ENCODE measurements at places on chromosomes 7 and 10.

DNA sequence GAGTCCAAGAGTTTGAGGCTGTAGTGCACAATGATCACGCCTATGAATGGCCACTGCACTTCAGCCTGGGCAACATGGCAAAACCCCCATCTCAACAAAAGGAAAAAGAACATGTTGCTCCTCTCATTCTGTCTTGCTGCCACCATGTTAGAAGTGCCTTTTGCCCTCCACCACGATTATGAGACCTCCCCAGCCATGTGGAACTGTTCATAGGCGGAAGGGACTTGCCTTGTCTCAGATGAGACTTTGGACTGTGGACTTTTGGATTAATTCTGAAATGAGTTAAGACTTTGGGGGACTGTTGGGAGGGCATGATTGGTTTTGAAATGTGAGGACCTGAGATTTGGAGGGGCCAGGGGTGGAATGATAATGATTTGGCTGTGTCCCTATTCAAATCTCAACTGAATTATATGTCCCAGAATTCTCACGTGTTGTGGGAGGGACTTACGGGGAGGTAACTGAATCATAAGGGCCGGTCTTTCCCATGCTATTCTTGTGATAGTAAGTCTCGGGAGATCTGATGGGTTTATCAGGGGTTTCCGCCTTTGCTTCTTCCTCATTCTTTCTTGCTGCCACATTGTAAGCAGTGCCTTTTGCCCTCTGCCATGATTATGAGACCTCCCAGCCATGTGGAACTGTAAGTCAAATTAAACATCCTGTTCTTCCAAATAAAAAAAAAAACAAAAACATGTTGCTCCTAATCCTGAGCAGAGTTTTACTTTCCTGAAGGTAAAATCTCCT lies 22.3 kb downstream of the DLG5 start:
- no peak for DNase-seq

DNA sequence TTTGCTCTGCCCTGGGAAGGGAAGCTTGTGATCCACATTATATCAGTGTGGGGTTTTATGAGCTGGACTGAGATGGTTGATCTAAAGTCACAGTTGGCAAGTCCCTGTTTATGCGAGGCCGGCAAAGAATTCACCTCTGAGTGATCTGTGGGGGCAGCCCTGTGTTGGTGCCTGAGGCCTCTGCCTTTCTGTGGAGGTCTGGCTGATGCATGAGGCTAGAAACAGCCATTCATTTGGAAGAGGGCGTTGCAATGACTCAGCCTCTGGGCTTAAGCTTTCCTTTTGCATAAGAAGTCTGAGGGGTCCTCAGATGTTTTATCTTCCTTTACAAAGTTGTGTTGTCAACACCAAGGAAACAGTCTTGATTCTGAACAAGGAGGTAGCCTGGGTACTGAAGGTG lies 126.9 kb downstream of the MGMT start:
- no peak for DNase-seq

DNA sequence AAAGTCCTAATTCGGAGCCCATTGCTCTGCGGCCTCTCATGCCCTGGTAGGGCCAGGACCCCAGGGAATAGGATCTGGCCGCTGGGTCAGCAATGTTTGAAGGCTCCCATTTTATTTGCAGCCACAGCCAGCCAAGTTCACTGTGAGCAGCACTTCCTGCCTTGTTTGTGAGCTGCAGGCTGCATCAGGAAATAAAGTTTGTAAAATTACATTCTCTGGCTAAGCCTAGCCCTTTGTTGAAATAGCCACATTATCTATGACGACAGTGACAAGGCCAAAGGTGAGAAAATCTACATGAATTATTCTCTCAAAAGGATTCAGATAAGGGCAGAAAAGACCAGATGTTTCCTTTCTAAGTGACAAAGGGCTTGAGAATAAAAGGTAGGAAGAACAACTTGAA lies 23.7 kb upstream of the ITGB1 start:
- DNase-seq, result peak; percentile 78

GRCh38 chr7:142833174-142834048 lies 21.5 kb upstream of the EPHB6 start:
- peak; percentile 70 for DNase-seq

DNA sequence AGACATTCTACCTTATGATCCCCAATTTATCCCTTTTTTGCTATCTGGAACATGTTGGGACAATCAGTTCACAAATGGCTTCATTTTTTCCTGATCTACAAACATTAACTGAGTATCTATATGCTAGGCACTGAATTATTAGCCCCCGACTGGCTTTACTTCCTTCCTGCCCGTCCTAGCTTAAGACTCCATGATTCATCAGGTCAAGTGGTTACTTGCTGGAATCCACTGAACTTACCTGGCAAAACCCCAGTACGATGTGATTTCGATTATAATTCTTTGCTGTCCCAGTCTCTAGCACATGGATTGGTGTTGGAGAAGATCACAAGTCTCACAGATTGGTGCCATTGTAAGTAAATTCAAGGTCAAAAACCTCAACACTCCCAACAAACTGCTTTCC lies 77.1 kb downstream of the ORC5 start:
- DNase-seq, result no peak

DNA sequence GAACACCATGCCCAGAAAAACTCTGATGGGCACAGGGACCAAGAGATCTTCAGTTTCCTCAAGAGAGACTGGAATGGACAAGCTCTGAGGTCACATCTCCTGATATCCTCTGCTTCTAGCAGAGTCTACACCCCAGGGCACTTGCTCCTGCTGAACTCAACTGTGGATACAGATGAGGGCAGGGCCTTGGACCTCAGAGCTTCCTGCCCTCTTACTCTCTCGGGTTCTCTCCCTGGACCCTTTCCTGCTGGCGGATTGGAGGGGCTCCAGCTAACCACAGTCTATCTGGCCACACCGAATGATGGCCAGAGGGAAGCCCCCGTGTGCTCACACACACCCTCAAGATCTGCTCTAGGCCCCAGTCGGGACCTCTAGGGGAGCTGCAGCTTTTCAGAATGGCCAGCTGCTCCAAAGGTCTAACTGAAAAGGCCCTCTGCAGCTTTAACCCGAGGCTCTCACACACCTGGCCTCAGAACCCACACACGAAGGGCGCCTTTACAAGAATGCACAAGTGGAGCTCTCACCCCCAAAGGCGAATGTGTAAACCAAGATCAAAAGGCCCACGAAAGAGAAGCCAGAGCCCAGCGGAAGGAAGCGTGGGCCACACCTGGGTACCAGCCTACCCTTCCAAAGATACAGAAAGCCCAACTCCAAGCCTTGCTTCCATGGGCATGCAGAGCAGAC lies 65.5 kb downstream of the FAM53B start:
- DNase-seq, result no peak

DNA sequence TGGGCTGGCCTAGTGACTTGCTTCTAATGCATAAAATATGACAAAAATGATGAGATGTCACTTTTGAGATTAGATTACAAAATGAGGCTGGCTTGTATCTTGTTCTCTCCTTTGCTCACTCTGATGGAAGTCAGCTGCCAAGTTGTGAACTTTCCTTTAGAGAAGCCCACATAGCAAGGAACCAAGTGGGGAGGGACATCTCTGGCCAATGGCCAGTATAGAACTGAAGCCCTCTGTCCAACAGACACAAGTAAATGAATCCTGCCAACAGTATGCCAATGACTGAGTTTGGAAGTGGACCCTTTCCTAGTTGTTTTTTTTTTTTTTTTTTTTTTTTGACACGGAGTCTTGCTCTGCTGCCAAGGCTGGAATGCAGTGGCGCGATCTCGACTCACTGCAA lies 3.3 kb downstream of the ZC3HC1 start:
- DNase-seq, result no peak

- peak; percentile 77 for DNase-seq
Observed at GRCh38 chr10:69449841-69450240, 1.4 kb upstream of the TSPAN15 start.

GRCh38 chr10:132306864-132307751 lies 642 bp downstream of the STK32C start:
- DNase-seq, result no peak

- DNase-seq, result no peak
Observed at GRCh38 chr10:804787-805619, 115.5 kb upstream of the DIP2C start.

GRCh38 chr7:105496521-105496920 lies 25.6 kb downstream of the PUS7 start:
- DNase-seq, result peak; percentile 23

DNA sequence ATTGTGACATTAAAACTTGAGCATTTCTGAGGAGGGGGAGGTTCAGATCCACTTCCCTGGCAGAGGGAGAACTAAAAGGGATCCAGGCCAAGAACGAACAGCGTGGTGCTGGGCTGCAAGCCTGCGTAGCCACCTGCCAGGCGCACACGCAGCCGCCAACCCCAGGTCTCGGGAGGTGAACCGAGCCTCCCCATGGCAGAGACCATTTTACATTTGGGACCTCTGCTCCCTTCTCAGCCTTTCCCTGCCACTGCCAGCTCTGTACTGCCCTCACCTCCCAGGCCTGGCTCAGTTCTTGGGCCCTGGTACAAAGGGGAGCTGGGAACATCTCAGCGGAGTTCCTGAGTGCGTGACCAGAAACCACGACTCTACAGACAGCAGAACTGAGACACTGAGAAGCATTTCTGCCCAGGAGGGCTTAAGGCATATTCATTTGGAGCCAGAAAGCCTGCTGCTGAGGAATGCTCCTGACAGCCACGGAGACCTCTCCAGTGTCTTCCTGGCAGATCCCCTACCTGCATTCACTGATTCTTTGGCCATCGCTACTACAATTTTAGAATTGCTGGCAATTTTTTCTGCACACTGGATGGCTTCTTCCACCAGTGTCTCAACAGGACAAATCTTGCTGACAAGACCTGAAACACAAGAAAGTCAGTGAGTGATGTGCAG lies 7.6 kb downstream of the ECHS1 start:
- DNase-seq, result no peak

GRCh38 chr7:34036972-34037792 lies 131.8 kb downstream of the BMPER start:
- DNase-seq, result no peak

DNA sequence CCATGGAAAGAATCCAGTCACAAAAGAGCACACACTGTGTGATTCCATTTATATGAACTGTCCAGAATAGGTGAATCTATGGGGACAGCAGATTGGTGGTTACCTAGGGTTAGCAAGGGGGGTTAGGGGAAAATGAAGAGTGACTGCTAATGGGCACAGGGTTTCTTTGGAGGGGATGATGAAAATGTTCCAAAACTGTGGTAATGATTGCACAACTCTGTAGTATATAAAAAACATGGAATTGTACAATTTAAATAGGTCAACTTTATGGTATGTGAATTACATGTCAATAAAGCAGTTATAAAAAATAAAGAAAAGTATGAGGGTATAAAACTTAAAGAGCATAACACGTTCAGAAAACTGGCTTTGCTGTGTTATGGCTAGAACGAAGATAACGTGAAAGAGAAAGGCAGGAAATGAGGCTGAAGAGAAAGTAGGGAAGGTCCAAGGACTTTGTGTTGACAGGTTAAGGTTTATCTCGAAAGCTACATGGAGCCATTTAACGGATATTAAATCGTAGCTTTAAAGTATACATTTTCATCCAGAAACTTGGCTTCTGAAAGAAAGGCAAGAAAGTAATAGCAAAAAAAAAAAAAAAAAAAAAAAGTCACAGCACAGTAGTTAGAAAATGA lies 26.4 kb upstream of the MSS51 start:
- DNase-seq, result no peak

- no peak for DNase-seq
Observed at GRCh38 chr10:113557903-113558321, 5.1 kb downstream of the HABP2 start.

- DNase-seq, result no peak
Observed at GRCh38 chr7:130951976-130952876, 218.2 kb upstream of the KLF14 start.
